ENCODE measurements at places on chromosomes 4 and X. TPM values are rescaled to one million over a fixed set of nuclear protein-coding genes. Genes with fewer than 3 reads are reported as not detected.

TMEM31 gene
- total RNA-seq, result not detected

AMTN gene
- not detected for total RNA-seq

IQSEC2 gene
- 8.3 TPM for total RNA-seq

CLDN22 gene
- total RNA-seq, result not detected

PGRMC1 gene
- 246 TPM for total RNA-seq

DNA sequence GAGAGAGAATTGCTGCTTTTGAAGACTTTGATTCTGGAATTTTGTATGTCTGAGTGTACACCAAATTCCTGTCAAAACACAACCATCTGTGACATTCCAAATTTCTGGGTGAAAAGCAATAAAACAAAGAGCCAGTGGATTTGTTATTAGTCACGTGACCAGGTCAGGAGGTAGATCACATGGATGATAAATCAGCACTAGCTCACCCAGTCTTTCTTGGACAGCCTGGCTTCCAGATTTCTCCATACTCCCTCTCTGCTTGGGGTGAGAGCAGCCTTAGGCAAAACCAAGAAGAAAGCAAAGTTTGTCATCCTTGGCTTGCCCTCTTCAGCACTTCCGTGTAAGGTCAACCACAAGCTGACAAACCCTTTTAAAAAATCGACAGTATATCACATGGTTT lies 194.2 kb downstream of the CLCN4 start:
- DNase-seq, result no peak

GRCh38 chr4:8025668-8026067 lies 86.0 kb upstream of the AFAP1 start:
- no peak for DNase-seq

DNA sequence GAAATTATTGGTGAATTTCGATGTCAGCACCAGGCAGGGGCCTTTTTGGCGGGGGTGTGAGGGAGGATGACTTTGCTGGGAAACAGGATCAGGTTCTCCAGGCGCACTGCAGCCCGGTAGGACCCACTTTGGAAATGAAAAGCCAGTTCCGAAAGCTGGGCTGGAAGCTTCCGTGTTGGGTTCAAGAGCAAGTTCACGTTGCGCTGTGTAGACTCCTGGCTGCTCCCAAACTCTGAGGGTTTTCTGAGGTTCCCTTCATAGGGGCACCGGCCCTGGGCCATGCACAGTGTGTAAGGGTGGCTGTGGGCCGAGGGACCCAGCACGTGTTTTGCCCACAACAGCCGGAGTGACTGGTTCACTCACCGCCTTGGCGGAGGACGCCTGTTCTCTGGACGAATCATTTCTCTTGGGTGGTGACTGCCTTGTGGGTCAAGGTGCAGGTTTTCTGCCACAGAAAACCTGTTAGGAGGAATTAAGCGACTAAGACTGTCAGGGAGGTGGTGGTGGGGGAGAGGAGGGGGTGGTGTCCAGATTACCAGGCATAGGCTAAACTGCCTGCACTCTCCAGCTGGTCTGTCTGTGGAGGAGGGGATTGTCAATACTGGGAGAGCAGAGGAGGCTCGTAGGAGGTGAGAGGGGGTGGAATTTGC lies 8.0 kb downstream of the SHOX start:
- peak; percentile 52 for DNase-seq

DNA sequence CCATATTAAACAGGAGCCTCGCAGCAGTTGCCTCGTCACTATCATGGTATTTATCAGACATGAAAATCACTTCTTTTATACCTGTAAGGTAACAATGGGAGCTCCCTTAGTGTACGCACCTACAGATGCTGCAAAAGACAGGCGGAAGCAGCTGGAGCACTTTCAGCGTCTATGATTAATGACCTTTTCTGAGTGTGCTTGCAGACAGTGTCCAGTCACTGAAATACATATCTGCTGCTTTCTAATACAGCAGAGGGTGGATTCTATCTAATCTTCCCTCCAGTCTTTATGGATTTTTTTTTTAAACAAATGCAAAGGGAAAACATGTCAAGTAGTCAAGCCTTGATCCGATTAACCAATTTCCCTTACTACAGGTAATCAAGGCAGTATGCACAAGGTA lies 24.1 kb downstream of the DCTD start:
- DNase-seq, result no peak

DNA sequence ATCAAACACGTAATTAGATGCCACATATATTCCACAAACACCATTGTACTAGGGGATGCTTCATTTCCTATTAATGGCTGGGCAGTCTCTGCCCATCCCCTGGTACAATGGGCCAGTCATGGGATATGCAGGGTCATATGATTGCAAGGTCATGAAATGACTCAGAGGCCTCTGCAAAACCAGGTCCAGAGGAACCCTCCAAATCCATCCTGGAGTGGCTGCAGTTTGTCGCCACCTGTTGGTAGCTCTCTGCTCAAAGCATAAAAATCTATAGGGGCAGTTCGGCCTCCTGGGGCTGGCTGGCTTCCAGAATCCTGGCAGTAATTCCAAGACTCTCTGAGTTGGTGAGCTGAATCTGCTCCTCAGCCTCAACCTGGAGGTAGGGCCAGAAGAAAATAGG lies 22.9 kb upstream of the PUDP start:
- no peak for DNase-seq

- no peak for DNase-seq
Measured at GRCh38 chr4:67581913-67582312, 23.4 kb downstream of the STAP1 start.

- DNase-seq, result no peak
Measured at GRCh38 chr4:145694929-145695328, 15.0 kb downstream of the C4orf51 start.

DNA sequence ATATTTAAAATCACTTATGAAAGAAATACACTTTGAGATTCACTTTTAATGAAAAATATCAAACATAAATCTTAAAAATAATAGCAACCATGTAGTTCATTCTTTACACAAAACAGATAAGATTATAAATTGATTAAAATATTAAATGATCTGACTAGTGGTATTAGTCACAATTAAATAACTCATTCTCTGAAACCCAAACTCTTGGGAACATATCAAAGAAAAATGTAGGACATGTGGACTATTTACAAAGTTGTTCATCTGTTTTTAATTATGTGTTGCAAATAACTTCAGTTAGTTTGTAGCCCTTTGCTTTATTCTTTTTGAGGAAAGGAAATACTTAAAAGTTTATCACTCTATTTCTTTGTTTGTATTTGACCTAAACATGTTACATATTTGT lies 9.5 kb upstream of the GUCY1A1 start:
- no peak for DNase-seq

DNA sequence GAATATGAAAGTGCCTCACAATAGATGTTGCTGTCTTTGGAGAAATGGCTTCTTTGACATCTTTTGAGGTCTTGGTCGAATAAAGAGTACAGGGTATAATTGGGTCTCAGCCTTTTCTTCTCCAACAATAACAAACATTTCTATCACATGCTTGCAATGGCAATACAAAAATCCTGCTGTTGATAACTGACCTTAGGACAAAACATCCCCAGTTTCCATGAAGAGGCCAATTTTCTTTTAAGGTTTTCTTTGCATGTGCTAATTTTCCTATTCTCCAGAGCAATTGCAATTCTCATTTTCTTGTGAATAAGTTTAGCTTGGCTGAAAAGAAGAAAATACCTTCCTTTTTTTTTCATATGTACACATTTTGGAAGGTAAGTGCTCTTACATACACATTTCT lies 130.7 kb upstream of the RPS6KA6 start:
- DNase-seq, result no peak

GRCh38 chrX:137031517-137032340 lies 2.1 kb downstream of the GPR101 start:
- peak; percentile 68 for DNase-seq

DNA sequence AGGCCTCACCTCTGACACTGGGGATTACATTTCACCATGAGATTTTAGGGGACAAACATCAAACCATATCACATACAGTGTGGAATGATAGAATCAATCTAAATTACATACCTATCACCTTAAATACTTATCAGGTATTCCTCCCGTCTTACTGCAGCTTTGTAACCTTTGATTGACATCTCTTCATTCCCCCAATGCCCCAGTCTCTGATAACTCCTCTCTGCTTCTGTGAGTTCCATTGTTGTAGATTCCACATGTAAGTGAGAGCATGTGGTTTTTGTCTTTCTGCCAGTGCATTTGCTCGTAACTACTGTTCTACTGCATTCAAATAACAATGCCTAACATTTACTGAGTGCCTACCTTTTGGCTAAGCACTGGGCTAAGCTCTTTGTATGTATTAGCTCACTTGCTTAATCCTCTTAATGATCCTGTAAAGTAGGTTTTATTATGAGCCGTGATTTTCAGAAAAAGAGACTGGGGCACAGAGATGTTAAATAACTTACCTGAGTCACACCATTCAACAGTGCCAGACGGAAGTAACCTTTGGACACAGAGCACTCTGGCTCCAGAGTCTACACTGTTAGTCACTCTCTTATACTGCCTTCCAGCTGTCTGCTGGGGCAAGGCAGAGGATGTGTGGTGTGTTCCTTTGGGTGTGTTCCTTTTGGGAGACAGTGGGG lies 63.7 kb upstream of the ESX1 start:
- peak; percentile 31 for DNase-seq

DNA sequence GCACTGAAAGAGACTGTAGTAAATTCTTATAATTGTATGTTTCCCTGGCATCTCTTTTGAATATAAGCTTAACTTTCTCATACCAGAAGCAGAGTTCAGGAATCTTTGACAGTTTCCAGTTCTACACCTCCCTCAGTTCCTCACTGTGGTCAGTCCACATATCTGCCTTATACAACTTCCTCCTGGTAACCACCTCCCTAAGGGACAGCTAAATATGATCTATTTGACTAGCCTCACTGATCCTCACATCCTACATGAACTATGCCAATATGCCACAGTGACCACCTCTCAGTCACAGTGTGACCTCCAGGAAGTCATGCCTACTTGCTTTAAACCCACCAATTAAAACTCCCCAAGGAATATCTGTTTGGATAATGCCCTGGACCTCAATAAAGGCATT lies 51.6 kb upstream of the HDAC8 start:
- DNase-seq, result no peak

DNA sequence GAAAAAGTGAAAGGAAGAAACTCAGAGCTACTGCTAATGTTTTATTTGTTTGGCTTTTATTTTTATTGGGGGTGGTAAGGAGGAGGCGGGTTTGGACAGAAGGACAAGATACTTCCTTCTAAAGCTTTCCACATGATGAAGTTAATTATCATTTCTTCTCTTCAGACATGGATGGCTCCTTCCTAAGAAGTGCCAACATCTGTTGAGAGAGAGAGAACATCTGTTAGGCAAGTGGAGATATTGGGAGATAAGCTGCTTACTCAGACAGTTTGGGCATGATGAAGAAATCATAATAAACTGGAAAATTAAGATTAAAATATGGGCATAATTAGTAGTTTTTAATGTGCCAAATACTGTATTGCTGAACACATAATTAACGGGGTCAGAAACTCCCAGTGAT lies 535.7 kb upstream of the INTU start:
- DNase-seq, result no peak
